T1000 (cell line): ENCODE measurements at places on chromosomes 16 and 17.

- peak; percentile 76 for DNase-seq
These were observed 873 bp downstream of the SETD1A start for GRCh38 chr16:30958175-30959079.

DNA sequence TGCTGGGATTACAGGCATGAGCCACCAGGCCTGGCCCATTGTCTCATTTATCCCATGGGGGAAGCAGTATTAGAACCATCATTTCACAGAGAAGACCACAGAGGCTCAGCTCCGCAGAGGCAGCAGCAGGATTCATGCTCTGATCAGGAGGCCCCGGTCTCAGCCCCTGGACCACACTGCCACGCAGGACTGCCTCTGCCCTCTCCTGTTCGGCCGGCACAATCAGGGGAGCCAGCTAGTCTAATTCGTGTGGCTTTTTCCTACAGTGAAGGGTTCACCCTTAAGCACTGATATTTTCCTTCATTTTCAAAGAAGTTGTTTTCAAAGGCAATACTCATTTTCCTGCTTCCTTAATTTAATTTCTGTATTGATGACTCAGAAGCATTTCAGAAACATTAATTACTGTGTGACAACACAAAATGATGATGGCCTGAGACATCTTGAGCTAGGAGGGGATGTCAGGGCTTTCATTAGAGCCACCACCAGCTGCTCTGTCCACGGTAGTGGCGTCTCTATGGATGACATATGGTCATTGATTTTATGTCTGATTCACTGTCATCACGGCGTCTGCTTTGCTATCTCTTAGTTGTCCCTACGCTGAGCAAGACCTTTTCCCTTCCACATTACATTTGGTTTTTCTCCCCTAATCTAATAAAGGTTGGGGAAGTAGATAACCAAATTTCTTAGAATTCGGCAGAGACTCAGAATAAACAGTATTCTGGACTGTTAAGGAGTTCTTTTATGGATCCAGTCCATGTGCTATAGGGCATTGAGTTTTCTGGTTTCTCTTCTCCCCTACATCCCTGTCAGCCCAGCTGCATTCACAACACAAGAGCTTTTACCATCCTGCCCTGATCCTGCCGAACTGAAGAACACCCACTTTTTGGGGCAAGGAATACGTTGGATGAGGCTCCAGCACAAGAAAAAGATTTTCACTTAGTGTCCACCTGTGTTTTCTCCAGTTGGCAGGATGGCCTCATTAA is 314.0 kb downstream of the SLC39A11 start:
- no peak for DNase-seq

GRCh38 chr16:84184775-84185174 is 2.1 kb downstream of the TAF1C start:
- DNase-seq: no peak

DNA sequence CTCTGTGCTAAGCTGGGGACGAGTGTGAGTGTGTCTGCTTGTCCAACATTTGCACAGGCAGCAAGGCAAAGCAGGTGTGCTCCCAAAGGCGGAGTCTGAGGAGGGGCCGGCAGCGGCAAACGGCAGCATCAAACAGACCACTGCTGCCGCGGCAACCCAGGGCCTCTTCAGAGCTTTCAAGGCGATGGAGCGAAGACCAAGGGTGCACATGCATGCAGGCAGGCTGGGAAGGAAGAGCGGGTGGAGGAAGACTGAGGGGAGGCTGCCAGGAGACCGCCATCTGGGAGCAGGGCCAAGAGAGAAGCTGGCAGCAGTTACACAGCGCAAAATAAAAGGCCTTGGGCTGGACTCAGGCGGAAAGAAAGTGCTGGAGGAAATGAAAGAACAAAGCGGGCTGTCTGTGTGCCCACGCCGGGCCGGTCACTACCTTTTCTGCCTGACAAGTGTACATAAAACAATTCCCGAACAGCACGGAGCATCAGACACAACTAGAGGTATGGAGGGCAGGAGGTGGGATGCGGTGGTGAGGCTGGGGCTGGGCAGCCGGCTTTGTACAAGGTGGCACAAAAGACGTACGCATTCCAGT is 8.5 kb downstream of the TIMM22 start:
- no peak for DNase-seq

DNA sequence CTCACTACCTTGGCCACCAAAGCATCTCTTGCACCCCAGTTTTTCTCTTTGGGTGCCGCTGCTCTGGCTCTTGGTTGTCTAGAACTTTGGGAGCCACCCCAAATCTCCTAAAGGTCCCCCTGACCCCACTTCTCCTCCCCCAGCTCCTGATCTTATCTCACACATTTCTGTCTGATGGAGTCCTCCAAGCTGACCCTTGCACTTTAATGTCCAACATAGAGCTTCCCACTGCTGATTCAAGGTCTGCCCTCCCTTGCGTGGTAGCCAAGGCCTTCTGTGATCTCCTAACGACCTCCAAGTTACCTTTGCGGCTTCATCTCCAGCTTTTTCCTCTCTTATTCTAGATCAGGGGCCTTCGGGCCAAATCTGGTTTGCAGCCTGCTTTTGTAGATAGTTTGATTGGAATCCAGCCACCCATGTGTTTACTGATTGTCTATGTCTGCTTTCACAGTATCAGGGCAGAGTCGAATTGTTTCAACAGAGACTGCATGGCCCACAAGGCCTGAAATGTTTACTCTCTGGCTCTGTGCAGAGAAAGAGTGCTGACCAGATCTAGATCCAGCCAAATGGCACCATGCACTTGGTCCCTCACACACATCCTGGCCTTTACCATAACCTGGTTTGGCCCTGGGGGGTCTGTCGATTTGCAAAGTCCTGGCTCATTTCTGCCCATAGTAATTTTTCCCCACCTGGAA is 168.6 kb downstream of the HAPSTR1 start:
- DNase-seq: no peak

DNA sequence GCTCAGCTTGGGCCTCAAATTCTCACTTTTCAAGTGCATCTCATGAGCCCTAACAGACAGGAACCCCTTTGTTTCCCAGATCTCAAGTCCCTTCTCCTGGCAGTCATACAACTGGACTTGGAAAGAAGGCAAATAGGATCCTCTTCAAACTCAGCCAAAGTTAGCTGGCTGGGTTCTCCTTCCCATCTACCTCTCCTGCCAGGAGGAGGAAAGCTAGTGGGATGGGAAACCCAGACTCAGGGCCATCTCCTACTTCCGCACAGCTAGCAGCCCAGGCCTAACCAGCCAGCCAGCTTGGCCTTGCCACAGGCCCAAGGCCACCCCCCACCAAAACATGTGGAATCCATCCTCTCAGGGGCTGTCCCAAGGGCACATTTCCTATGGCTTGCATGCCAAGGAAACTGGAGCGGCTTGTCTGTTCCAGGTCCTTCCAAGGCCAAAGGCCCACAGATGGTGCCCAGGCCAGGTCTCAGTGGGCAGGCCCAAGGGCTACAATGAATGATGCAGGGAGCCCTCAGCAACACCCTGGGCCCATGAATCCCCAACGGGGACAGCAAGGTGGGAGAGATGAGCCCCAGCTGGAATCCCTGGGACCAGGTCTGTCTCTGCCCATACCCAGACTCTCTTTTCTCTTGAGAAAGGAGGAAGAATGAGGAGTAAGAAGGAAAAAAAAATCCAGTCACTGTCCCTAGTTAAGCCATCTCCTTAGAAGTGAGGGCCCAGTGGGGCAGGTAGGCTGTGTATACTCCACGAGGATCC is 1.7 kb downstream of the SMARCD2 start:
- no peak for DNase-seq

GRCh38 chr17:79612468-79613194 is 1.8 kb upstream of the RBFOX3 start:
- DNase-seq: no peak

DNA sequence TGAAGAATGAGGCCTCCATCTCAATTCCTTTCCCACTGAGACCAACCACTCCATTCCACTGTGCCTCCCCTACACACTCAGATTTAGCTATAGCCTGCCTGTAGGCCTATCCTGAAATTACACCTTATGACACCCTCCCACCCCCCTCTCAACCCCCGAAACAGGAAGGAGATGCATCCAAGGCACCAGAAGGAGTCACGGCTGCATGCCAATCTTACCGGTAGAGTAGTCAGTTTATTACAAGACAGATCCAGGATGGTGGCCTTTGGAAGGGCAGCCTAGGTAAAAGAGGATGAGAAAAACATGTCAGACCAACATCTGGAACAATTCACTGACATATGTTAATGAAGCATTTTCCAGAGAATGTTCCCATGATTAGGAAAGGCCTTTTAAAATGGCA is 2.6 kb downstream of the LRRC59 start:
- no peak for DNase-seq

DNA sequence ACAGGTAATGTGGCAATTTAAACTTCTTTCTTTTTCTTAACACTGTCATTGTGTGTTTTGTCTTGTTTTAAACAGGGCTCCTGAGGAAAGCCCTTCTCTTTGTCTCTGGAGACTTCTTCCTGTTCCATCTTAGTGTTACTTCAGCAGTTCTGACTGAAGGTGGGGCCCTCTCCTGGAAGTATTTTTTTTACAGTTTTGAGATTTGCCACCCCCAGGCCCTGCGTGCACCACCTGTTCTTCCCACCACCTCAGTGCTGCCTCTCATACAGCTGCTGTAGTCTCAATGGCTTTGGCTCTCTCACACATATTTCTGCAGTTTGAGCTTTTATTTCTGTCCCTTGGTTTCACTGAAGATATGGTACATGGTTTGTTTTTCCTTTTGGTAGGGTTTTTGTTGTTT is 52.5 kb upstream of the ALDH3A1 start:
- no peak for DNase-seq

DNA sequence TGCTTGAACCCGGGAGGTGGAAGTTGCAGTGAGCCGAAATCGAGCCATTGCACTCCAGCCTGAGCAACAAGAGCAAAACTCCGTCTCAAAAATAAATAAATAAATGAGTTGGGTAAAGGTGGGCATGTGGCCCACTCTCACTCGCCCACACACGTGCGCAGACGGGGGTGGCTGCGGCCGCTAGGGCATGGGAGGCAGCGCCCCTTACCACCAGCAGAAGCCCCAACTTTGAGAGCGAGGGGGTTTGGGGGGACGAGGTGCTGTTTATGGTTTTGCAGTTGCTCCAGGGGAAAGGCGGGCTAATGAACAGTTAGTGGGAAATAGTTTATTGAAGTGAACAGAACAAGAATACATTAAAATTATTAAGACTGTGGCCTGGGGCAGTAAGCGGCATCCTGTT is 14.9 kb upstream of the RBFOX3 start:
- DNase-seq: no peak

DNA sequence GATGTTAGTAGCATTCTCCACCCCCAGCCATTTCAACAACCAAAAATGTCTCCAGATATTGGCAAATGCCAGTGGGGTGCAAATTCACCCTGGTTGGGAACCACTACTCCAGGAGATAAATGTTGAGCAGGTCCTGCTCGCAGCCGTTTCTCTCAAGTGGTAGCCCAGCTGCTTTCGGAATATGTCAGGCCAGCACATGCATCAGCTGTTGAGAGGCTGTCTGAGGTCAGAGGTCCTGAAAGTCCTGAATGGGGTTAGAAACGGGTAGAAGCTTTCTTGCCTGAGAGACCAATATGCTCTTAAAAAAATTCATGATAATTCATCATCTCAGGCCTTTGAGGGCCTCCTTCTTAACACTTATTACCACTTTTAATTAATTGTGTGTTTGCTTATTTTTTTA is 31.0 kb downstream of the TEKT5 start:
- no peak for DNase-seq

GRCh38 chr17:57980522-57980921 is 7.5 kb downstream of the VEZF1 start:
- no peak for DNase-seq

DNA sequence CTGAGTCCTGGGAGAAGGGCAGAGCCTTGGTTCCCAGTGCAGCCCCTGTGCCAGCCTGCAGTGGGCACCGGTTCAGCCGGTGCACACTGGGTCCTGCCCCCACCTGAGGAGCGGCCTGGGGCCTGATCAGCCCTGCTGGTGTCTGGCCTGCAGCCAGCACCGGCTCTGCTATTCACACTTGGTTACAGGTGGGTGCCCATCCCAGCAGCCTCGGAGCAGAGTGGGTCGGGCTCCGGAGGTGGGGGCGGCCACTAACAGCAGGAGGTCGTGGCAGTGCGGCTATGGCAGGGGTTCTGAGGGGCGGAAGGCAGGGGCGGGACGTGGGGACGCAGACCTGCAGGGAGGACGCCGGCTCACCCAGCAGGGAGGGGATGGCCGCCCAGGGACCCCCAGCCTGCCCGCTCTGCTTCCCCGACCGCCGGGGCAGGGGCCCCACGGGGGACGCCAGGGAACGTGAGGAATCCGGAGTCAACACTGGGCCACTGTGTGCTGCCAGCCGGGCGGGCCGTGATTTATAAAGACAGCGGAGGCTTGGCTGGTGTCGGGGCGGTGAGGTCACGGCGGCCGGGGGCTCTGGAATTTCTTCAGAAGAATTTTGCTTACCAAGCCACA is 20.3 kb downstream of the METRNL start:
- DNase-seq: no peak

DNA sequence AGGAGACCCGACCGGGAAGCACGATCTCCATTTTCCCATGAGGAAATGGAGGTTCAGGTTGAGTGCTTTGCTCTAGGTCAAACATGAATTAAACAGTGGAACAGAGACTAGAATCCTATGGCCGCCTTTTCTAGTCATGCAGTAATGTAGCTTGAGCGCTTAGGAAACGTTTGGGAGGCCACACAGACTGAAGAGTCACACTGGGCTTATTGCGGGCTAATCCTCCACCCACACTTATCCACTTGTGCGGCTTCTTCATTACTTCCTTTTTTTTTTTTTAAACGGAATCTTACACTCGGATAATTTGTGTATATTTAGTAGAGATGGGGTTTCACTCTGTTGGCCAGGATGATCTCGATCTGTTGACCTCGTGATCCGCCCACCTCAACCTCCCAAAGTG is 26.0 kb downstream of the CACNG3 start:
- no peak for DNase-seq

GRCh38 chr17:77779711-77780539 is 178.6 kb upstream of the TNRC6C start:
- no peak for DNase-seq

DNA sequence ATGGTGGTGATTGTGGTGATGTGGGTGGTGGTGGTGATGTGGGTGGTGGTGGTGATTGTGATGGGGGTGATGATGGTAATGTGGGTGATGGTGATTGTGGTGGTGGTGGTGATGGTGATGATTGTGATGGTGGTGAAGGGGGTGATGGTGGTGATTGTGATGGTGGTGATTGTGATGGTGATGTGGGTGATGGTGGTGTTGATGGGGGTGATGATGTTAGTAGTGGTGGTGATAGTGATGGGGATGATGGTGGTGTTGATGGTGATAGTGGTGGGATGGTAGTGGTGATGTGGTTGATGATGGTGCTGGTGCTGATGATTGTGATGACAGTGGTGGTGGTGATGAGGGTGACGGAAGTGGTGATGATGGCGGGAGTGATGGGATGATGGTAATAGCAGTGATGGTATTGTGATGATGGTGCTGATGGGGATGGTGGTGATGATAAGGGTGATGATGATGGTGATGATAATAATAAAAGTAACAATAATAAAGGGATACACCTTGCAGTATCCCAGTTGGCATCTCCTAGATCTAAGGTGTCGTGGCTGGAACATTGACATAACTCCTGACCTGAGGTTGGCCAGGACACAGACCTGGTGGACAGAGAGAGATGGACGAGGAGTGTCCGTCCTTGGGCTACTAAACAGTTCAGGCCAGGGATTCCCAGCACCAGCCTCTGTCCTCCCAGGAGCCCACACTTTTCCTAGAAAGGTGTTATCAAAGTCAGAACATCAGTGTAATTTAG is 344.5 kb downstream of the SEC14L1 start:
- DNase-seq: no peak
